ENCODE measurements at places on chromosomes 2 and 18. TPM values are rescaled to one million over a fixed set of nuclear protein-coding genes. Genes with fewer than 3 reads are reported as not detected.

- no peak for DNase-seq
These were observed 112.7 kb downstream of the MCFD2 start for GRCh38 chr2:46802665-46803546.

DNA sequence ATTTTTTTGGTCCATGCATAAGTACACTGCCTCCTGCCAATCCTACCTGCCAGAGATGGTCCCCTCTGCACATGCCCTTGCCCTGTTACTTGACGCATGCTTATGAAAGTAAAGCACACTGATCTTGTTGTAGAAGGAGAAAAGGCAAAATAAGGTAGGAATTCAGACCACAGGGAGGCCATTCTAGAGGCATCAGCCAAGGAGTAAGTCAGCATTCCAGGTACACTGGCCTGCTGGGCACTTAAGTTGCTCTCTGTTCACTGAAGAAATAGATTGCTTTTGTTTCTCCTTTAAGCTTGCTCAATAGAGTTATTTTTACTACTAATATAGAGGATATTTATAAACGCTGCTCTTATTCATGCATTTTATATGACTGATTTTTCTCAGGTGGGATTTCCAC, 604.4 kb downstream of the TDRD15 start:
- no peak for DNase-seq

DNA sequence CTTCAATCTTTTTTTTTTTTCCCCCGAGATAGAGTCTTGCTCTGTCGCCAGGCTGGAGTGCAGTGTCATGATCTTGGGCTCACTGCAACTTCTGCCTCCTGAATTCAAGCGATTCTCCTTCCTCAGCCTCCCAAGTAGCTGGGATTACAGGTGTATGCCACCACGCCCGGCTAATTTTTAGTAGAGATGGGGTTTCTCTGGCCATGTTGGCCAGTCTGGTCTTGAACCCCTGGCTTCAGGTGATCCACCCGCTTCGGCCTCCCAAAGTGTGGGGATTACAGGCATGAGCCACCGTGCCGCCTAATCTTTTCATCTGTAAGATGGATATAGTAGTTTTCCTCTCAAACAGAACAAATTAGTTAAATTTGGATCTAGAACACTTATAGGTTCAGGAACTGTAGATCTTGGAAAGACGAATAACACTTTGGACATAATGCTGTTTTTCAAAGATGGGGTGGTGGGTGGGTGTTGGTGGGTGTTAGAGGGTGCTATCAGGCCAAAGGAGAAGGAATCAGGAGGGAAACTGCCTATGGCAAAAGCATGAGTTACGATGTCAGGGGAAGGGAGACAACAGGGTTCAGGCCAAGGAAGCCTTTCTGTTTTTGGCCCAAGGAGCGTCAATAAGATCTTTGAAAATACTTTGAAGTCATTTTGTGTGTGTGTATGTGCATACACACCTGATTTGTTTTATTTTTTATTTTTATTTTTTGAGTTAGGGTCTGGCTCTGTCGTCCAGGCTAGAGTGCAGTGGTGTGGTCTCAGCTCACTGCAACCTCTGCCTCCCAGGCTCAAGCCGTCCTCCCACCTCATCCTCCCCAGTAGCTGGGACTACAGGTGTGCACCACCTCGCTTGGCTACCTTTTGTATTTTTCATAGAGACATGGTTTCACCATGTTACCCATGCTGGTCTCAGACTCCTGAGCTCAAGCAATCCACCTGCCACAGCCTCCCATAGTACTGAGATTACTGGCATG, 6.8 kb downstream of the RPL37A start:
- DNase-seq, result no peak

Gene PIEZO2
- total RNA-seq, result 1.8 TPM

DNA sequence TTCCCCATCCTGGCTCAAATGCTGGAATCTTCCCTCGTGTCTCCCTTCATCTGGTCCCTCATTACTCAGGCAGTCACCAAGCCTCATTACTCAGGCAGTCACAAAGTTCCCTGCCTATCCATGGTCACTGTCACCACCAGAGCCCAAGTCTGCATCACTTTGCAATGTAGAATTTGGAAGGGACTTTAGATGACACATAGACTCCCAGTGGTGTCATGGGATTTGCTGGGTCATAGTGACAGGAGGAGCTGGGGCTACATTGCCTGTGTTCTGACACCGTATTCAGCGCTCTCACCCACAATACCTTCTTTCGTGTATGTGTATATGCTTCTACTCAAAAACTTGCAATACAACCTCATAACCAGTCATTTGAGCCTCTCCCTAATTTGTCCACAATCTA, 2.1 kb upstream of the EMILIN1 start:
- DNase-seq, result no peak

Gene FAM117B
- 17.2 TPM for total RNA-seq

GRCh38 chr2:70793450-70793849, 3.0 kb upstream of the FIGLA start:
- DNase-seq, result no peak

- no peak for DNase-seq
These were observed 34.0 kb upstream of the OTOS start for GRCh38 chr2:240174496-240174895.

DNA sequence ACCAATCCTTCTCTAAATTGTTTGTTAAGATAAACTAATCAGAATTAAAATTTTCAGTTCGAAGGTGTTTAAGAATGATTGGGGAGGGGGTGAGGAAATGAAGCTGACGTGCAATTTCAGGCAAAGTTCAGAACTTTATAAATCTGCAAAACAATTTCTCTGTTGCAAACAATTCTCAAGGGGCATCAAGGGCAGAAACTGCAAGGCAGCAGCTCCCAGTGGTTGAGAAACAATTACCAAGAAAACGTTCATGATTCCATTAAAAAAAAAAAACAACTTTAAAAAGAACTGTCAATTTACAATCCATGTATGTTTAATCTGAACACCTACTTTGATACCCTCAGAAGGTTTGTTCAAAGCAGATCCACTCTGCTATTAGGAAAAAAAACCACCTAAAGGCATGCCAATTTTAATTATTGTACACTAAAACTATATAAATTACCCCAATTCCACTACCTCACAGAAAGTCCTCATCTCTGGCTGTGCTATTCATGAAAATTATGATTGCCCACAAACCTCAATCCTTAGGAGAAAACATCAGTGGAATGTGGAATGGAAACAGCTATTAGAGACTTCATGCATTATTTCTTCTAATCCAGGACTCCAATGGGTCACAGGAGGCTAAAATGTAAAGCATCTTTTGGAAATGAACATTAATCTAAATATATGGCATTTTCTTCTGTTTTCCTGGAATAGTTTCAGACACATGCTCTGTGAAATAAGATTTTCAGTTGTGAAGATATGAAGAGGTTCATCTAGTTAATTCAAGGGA, 119.9 kb upstream of the ACVR1C start:
- no peak for DNase-seq

- DNase-seq, result peak; percentile 70
These were observed 10.4 kb downstream of the STON1 start for GRCh38 chr2:48540237-48540935.

- DNase-seq, result no peak
These were observed 97.2 kb downstream of the SEPTIN10 start for GRCh38 chr2:109516445-109517117.

Gene DPYSL5
- total RNA-seq, result not detected

Gene CRACDL
- total RNA-seq, result 22.6 TPM

- peak; percentile 72 for DNase-seq
These were observed 122.8 kb downstream of the LYPD1 start for GRCh38 chr2:132547090-132547687.

DNA sequence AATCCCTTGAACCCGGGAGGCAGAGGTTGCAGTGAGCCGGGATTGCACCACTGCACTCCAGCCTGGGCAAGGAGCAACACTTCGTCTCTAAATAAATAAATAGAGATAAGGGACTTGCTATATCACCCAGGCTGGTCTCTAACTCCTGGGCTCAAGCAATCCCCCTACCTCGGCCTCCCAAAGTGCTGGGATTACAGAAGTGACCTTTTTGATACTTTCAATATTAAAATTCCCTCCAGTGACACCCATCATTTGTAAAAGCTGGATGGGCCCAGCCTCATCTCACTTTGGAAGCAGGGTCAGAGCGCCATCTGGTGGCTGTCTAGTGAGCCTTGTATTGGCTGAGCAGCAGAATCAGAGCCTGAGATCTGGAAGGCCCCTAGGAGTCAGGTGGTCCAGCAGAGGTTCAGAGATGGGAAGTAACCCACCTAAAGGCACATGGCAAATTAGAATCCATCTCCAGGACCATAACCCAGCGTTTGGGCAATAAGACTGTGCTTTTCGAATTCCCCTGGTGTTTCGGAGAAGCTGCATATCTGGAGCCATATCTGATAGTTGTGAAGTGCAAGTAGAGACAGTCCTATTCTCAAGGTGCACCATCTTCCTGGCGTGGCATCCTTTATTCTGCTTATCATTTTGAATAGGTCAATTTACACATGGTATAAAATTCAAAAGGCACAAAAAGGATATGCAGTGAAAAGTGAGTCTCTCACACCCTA, 18.3 kb upstream of the SLC35F6 start:
- peak; percentile 97 for DNase-seq

GRCh38 chr2:40719414-40719813, 267.5 kb upstream of the SLC8A1 start:
- DNase-seq, result no peak

DNA sequence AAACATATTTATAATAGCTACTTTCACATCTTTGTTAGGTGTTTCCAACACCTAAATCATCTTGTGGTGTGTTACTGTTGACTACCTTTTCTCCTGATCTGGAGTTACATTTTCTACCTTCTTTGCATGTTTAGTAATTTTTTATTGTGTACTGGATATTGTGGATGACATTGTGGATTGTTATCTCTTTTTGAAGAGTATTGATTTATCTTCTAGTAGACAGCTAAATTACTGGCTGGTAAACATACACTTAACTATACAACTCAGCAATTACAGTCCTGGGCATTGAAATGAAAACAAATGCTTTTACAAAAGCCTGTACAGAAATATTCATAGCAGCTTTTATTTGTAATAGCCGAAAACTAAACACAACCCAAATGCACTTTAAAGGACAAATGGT, 150.8 kb downstream of the PTRHD1 start:
- no peak for DNase-seq

GRCh38 chr18:37665346-37665745, 99.7 kb upstream of the CELF4 start:
- no peak for DNase-seq

DNA sequence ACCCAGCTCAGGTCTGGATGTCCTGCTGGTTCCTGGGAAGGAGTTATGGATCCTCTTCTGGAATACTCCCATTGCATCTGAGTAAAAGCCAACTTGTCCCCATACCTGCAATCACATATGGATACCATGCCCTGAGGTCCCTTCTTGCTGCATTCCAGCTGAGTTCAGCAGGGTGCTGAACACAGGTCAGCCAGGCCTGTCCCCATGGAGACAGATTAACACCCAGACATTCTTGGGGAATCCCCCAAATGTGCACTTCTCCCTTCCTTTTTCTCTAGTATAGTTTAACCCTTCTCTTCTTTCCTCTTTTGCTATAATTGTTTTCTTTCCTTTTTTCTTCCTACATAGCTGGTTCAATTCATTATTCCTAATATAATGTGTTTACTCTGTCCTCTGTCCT, 799.6 kb upstream of the HS6ST1 start:
- DNase-seq, result no peak

GRCh38 chr18:68467957-68468356, 247.0 kb downstream of the TMX3 start:
- no peak for DNase-seq

GRCh38 chr2:155256803-155257202, 558.3 kb downstream of the KCNJ3 start:
- DNase-seq, result no peak

- DNase-seq, result no peak
These were observed 277.0 kb downstream of the CPS1 start for GRCh38 chr2:210833403-210833802.

DNA sequence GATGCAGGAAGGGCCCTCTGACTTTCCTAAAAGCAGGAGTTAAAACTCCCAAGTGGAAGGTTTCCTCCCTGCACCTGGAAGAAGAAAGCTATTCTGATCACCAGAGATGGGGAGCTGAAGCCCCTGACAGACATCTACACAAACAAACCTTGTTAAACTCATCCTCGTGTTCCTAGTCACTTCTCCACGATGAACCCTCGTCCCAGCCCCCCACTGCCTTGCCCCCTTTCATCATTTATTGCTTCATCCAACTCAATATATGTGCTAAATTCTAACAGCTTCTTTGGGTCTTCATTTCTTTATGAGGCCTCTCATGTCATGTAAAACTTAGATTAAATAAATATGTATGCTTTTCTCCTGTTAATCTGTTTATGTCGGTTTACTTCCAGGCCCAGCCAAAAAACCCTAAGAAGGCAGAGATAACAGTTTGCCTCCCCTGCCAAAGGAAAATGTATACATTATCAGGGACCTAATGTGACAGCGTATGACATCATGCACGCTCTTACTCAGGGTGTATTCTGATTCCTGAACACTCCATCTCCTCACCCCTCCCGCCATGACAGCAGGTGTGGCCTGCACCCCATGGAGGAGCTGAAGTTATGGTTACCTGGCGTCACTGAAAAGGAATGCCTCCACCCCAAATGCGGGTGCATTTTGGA, 287.2 kb downstream of the STK39 start:
- no peak for DNase-seq

GRCh38 chr2:112877423-112877822, 33.5 kb upstream of the IL37 start:
- no peak for DNase-seq

- no peak for DNase-seq
These were observed 740.3 kb upstream of the RAB6C start for GRCh38 chr2:129239141-129239540.

Gene GPR17
- not detected for total RNA-seq

Gene CHRND
- total RNA-seq, result not detected

GRCh38 chr18:72544092-72544886, at the start of gene CBLN2:
Gene CBLN2, minus strand, starts transcription at chr18:72544342. Its CDS starts 2,182 bp downstream, at chr18:72542160.
- DNase-seq, result no peak

DNA sequence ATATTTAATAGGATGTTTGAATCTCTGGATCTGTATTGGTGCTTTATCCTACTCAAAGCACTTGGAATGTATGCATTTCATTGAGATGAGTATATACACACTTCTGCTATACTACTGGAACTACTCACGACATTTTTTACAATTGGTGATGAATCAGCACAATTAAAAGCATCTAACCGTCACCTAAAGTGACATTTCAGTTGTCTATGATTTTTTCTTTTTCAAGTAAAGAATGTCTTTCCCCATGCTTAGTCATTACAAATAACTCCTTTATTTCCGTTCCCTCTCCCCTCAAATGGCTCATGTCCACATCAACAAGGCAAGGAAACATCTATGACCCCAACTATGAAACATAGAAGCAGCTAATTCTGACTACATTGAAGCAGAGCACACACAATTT, 77.3 kb downstream of the CLIP4 start:
- DNase-seq, result no peak

DNA sequence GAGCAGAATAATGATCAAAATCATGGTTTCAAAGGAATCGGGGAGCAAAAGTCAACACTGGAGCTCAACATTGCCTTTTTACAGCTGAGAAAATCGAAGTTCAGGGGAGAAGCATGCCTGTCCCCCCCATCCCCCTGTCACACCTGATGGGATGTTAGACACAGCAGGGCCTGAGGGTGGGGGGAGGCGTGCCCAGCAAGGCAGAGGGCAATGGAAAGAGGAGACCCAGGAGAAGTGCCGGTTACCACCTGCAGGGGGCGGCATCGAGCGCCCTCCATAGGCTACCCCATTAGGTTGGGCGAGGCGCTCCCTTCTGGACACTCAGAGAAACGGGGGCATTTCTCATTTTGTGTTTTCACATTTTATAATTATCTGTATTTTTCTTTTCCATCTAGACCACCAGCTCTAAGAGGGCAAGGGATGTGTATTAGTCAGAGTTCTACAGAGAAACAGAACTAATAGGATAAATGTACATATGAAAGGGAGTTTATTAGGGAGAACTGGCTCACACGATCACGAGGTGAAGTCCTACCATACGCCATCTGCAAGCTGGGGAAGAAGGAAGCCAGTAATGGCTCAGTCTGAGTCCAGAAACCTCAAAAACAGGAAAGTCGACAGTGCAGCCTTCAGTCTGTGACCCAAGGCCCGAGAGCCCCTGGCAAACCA, 271.3 kb downstream of the LRATD1 start:
- no peak for DNase-seq
